ENCODE measurements at places on chromosomes 3 and 15.

GRCh38 chr3:16739541-16740105 lies 134.4 kb upstream of the DAZL start:
- DNase-seq, result no peak

- no peak for DNase-seq
Measured at GRCh38 chr3:28699283-28699682, 350.7 kb upstream of the AZI2 start.

- DNase-seq, result no peak
Measured at GRCh38 chr3:35592589-35593295, 46.6 kb upstream of the ARPP21 start.

GRCh38 chr3:41265823-41266273 lies 66.5 kb downstream of the CTNNB1 start:
- DNase-seq, result no peak

GRCh38 chr15:62573876-62574275 lies 408.8 kb upstream of the C2CD4B start:
- no peak for DNase-seq

- DNase-seq, result no peak
Measured at GRCh38 chr15:100208921-100209603, 132.7 kb downstream of the ADAMTS17 start.

- no peak for DNase-seq
Measured at GRCh38 chr15:49624056-49624455, 3.2 kb downstream of the DTWD1 start.

DNA sequence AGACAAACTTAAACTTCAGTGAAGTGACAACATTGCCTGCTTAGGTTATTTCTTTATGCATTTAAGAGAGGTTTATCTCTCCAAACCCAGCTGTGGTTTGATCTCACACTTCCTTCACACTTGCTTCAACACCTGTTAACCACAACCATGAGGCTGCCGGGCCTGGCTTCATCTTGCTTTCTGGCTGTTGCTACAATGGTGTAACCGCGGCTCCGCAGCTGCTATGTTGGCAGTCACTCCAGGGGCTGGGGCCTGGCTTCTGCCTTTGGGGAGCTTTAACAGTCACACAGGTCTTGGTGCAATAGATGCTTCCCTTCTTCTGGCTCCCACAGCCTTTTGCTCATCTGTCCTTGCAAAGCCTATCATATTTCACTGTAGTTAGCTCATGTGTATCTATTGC lies 72.9 kb upstream of the MNS1 start:
- peak; percentile 4 for DNase-seq

DNA sequence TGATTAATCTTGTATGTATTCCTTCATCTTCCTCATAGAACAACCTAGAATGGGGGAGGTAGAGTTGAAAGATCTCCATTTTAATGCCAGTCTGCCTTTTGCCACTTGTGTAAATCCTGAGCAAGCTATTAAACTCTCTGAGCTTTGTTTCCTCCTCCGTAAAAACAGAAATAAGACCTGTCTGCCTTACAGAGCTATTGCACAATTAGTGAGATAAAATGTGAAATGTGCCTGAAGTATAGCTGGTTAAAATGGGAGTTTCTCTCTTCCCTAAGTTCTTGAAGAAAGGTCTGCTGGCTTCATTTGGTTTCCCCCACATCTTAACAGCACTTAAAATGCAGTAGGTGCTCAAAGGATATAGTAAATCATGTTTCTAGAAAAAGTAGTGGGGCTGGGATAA lies 19.0 kb downstream of the ALDH1A2 start:
- no peak for DNase-seq

DNA sequence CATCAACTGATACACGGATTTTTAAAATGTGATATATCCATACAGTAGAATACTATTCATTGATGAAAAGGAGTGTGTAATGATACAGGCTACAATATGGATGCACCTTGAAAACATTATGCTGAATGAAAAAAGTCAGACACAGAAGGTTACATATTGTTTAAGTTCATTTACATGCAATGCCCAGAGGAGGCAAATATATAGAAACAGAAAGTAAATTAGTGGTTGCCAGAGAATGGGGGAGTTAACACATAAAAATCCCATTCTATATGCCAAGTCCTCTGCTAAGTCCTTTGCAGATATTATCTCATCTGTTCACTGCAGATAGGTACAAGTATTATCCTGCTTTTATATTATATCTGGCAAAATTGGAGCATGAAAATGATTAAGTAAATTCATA lies 22.1 kb upstream of the CDIN1 start:
- DNase-seq, result no peak

- DNase-seq, result no peak
Measured at GRCh38 chr15:93035092-93035915, 53.7 kb downstream of the RGMA start.

- DNase-seq, result no peak
Measured at GRCh38 chr15:49323207-49323606, 99.8 kb upstream of the FGF7 start.
